Esophagus squamous epithelium (tissue), 5 donors: ENCODE measurements at places on chromosomes 13 and 19. TPM values are rescaled to one million over a fixed set of nuclear protein-coding genes. Genes with fewer than 3 reads are reported as not detected.

GRCh38 chr19:33430674-33431277, 57.3 kb downstream of the CEBPG start:
- DNase-seq: no peak

ZNF490 gene
- 5.6 TPM for total RNA-seq

DNA sequence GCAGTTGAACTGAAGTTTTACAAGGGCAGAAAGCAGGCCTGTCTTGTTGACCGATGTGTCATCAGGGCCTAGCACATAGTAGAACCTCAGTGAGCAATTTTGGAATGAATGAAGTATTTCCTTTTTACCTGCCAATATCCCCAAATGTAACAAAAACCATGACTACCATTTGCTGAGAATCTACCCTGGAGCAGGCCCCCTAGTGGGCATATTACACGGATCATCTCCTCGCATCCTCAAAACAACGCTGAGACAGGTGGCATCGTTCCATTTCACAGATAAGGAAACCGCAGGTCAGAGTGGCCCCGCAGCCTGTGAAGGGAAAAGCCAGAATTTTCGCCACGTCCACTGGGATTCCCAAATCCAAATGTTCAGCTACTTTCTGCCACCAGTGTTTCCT, 77.9 kb downstream of the CACNA1A start:
- no peak for DNase-seq

- DNase-seq: no peak
Observed at GRCh38 chr19:45321848-45322247, 827 bp downstream of the CKM start.

GRCh38 chr13:80012251-80012650, 328.7 kb downstream of the SPRY2 start:
- DNase-seq: no peak

TMEM38A gene
- total RNA-seq: 2.5 TPM

ZNF554 gene
- 4.2 TPM for total RNA-seq

CBY2 gene
- not detected for total RNA-seq

- no peak for DNase-seq
Observed at GRCh38 chr19:39248806-39249205, at the start of gene IFNL4. IFNL4 (minus strand) TSS chr19:39248856.

NCAN gene
- not detected for total RNA-seq

DNA sequence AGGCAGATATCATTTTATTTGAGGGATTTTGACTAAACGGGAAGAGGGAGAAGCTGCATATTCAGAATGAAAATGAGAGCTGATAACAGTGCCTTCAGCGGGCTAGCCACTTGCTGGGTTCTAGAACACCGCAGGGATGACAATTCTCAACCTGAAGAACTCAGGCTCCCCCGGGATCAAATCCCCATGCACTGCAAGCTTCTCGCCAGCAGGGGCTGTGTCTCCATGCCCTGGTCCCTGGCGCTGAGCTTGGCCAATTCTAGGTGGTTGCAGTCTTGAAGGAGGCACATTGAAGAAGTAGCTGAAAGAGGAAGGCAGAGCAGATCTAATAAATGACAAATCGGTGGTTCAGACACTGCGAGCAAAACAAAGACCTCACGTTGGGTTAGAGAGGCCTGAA, 128.7 kb downstream of the UQCRFS1 start:
- no peak for DNase-seq

DNA sequence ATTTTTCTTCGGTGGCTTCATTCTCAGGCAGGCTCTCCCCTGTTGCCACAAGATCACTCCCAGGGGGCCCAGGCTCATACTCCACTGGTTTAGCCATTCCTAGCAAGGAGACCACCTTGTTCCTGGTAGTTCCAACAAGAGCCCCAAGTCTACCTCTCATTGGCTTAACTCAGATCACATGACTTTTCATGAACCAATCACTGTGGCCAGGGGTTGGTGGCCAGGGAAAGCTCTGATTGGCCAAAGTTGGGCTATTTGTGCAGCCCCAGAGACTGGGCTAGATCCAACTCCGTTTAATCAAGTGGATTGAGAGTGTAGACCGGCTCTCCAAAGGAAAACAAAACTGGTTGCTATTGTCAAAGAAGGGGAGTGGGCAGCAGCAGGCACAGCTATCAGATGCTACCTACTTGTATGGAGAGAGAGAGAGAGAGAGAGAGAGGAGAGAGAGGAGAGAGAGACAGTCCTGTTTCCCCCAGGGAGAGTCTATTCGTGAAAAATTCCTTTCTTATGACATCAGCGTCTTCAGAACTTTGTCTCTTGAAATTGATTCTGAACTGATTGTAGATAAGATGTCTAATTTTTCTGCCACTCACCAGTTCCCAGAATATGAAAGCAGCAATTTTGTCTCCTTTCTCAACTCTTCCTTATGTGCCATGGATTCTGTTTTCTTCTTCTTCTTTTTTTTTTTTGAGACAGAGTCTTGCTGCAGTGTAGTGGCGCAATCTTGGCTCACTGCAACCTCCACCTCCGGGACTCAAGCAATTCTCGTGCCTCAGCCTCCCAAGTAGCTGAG, 5.9 kb downstream of the CEACAM19 start:
- no peak for DNase-seq

- no peak for DNase-seq
Observed at GRCh38 chr19:7927605-7928333, 1.8 kb upstream of the CTXN1 start.

GDF15 gene
- not detected for total RNA-seq
